ENCODE measurements at places on chromosomes 16 and 17.

GRCh38 chr17:37802712-37803416, 58.0 kb upstream of the HNF1B start:
- DNase-seq, result no peak

GRCh38 chr16:70777973-70778406, 23.0 kb downstream of the VAC14 start:
- DNase-seq, result no peak

DNA sequence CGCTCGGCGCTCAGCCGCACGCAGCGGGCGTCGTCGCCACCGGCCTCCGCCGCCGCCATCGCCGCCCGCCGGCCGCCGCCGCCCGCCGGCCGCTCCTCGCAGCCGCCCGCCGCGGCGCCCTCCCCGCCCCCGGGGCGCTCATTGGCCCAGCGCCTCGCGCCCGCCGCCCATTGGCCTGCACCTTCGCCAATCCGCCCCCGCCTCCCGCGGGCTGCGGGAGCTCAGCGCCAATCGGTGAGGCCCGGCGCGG, at the start of gene PGP:
Gene PGP (minus strand): TSS at position 122 of the 250 bp plus-strand sequence. CDS start 63 bp downstream, at position 59.
- no peak for DNase-seq

DNA sequence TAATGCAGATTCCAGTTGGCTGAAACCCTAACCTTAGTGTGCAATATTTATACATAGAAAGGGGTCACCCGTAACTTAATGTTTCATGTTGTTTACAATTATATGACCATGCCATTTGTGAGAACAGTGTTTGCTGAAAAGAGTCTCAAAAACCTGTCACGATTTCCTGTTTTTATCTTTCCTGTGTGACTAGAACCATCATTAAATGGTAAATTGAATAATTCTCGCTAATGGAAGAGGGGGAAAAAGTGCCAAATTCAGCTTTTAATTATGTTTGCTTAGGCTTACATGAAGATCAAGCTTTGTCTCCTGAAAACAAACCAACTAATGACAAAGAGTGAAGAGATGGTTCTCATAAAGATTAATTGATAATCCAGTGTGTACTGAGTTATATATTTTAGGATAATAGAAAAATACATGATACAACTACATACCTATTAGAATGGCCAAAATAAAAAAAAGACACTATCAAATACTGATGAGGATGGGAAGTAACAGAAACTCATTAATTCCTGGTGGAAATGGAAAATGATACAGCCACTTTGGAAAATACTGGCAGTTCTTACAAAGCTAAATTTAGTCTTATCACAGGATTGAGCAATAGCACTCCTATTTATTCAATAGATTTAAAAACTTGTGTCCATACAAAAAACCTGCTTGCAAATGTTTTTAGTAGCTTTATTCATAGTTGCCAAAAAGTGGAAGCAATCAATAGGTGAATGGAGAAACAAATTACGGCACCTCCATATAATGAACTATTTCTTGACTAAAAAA, 141.7 kb downstream of the CDK5R1 start:
- no peak for DNase-seq

DNA sequence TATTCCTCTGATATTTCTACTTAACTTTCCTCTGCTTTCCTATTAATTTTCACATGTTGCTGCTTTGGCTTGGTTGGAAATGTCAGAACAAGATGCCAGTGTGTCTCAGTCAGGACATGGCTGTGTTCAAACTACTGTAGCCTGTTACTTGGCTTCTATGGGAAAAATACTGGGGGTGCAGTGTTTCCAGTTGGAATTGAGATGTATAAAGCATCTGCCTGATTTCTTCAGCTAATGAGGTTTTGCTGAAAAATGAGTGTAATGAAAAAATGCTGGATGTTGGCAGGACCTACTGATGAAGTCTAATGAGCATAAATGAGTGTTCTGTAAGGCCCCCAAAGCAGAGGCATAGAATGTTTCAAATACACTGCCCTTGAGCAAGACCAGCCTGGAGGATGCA, 166.6 kb downstream of the PHKB start:
- no peak for DNase-seq

- DNase-seq, result no peak
Measured at GRCh38 chr16:88601313-88602036, 31.3 kb downstream of the ZC3H18 start.

- no peak for DNase-seq
Measured at GRCh38 chr16:29898804-29899515, 390 bp downstream of the SEZ6L2 start.

DNA sequence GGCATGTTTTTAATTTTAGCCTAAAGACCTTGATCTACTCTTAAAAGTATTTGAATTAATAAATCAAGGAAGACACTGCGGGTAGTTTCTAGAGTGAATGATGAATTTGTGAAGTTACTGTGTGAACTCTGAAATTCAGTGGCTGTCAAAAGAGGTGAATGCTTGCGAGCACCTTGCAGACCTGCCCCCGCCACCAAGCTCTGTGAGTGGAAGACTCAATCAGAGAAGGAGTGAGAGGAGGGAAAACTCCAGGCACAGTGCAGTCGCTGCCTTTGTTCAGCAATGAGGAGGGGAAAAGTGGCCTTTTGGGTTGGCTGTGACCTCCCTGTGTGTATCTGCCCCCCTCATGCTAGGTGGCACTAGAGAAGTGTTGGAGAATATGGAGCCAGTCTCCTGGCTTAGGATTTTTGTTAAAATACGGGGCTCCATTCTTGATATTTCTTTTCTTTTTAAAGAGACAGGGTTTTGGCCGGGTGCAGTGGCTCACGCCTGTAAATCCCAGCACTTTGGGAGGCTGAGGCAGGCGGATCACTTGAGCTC, 53.0 kb downstream of the LDHD start:
- DNase-seq, result no peak

GRCh38 chr17:75488693-75489510, 26.4 kb downstream of the CASKIN2 start:
- DNase-seq, result no peak

- DNase-seq, result no peak
Measured at GRCh38 chr16:65671071-65671470, 549.2 kb upstream of the CDH11 start.

DNA sequence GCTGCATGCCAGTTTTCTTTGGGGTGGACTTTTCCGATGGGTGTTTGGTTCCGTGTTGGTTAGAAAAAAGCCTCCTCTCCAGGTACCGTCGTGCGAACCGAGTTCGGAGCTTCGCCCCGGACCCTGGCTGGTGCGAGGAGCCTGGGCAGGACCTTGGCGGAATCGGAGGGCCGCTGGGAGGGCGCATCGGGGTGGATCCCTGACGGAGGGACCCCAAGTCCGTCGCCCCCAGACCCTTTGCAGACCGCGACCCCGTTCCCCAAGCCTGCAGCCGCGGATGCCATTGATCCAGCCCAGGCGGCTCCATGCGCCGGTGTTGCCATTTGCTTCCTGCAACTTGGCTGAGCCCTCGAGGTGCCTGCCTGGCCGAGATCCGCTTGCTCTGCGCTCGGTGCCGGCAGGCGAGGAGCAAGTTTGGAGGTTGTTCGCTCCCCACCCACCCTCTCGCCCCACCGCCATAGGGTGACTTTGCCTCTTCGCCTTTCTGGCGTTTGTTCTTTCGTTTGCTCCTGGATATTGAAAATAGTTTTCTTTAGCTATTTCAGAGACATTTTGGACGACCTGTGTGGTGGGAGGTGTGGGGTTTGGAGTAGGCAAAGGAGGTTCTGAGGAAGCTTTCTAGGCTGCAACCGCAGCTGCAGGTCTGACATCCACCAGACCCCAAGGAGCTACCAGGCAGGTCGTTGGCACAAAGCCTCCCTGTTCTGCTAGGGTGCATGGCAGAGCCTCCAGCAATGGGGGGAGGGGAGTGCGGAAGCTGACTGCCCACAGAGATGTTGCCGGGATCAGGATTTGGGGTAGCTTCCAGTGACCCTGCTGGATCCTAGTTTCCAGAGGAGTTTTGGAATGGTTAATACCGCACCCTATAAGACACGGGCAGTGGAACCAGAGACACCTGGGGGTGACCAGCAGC, 58.2 kb downstream of the RAP1GAP2 start:
- no peak for DNase-seq

DNA sequence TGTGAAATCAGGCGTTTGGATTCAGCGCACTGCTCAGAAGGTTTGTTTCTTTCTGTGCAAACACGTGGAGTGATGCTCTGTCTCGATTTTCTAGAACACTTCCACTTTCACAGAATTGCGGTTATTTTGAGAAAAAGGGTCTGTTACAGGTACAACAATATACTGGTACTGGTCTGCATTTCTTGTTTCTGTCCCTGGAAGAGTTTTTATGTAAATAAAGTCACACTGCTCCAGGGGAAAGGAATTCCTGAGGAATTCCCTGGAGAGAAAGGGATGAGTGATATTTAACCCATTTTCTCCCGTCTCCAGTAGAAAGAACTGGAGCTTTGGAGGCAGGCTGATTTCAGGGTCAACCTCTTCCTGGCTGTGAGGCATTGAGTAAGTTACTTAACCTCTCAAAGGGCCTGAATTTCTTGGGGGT, 16.2 kb upstream of the RMI2 start:
- DNase-seq, result no peak

DNA sequence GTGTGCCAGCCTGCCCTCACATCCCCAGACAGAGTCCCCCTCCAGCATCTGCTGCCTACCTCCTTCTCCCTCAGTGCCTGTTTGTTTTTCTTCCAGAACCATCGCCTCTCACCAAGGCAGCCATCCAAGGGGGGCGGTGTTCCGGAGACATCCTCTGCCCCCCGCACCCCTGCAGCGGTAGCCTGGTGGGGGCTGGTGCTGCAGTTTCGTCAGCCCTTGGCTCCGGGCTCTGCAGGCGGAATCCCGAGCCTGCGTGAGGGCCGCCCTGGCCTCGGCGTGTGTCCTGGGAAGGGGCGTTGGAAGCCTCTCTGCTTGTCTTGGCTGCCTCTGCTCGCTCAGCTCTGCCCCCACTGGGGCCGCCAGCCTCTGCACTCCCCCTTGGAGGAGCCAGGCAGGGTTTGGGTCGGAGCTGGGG, 126.0 kb upstream of the CIBAR2 start:
- no peak for DNase-seq

DNA sequence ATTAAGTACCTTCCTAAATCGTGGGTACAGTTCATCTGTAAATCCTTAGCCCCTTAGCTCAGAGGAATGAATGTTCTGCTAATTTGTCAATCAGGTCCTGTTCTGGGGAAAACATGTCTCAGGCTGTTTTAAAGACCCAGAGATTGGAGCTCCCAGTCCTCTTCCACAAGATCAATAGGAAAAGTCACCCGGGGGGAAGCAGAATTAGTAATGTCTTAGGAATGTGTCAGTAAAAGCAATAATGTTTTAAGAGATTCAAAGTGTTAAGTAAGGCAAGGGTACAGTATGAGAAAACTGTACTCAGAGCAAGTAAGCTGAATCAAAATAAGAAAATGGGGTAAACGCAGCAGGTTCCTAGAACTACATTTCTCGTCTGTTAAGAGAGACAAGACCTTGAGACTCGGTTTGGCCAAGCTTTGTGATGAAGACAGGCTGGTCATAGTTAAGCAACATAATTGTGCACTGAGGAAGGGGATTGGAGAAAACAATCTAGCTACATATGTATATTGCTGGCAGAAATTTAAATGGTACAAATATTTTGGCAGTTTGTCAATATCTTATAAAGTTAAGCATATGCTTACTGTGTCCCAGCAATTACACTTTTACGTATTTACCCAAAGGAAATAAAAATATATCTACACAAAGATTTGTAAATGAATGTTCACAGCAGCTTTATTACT, 192.9 kb upstream of the C17orf78 start:
- no peak for DNase-seq

DNA sequence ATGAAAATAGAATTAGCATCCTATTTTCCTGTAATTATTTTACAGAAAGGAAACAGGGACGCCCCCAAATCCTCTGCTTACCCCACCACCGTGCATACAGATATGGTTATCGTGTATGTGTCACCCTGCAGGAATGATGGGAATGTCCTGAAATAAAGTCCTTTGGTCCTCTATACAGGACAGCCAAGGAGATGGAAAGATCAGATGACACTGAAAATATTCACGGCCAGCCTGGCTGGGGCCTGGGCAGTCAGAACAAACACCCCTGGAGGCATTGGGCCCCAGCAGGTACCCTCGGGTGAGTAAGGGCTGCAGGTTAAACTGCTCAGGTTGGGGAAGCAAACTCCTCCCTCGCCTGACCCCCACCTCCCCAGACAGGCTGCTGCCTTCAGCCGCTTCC, 368.0 kb downstream of the FOXL1 start:
- DNase-seq, result no peak

- no peak for DNase-seq
Measured at GRCh38 chr16:27841911-27842310, 221.6 kb downstream of the GSG1L start.

- no peak for DNase-seq
Measured at GRCh38 chr17:39868554-39868942, 546 bp downstream of the ZPBP2 start.

GRCh38 chr17:36011201-36011600, 6.6 kb downstream of the CCL23 start:
- DNase-seq, result no peak

DNA sequence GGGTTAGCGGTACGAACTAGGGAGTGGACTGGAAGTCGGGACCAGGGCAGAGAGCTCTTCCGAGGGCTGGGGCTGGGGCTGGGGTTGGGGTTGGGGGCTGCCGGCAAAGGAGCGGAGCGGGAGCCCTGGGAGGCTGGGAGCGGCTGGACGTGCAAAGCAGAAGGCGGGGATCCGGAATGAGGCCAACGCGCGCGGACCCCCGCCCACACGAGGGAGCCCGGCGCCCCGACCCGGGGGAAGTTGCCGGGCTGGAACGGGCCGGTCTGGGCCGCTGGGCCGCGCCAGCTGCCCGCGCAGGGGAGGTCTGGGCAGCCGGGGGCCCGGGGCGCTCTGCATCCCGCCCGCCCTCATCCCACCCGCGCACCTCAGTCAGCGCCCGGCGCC, 323 bp downstream of the ST3GAL2 start:
- DNase-seq, result no peak

DNA sequence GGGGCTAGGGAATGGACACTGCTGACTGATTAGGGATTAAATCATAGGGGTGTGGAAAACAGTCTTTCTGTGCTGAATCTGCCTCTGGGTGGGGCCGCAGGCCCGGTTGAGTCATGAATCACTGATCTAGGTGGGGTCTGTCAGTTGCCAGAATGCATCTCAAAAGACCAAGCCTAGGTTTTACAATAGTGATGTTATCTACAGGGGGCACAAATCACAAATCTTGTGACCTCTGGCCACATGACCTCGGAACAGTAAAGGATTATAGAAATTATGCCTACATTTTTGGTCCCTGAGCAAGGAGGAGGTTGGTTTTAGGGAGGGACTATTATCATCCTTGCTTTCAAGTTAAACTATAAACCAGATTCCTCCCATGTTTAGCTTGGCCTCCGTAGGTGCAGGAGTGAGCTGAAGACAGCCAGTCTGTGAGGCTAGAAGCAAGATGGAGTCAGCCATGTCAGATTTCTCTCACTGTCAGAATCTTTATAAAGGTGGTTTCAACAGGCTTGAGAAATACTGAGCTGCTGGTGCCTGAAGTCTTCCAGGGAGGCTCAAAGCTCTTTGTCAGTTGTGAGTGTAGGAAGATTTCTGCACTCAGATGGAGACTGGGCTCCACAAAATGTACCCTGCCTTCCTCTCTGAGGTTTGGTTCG, 12.9 kb downstream of the GNGT2 start:
- no peak for DNase-seq

DNA sequence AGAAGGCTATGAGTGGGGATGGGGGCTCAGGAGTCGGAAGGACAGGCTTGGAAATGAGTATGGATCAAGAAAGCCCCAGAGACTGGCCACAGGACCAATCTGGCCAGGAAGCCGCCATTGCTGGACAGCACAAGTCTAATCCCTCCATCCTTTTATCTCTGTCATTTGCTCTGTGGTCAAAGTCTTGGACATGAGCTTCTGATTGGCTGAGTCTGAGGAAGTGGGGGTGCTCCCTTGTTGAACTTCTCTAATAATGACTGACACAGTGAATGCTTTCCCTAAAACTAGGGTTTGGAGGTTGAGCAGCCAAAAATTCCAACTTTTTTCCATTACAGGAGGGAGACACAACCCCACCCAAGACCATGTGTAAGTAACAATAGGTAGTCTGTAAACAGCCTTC, 97.4 kb downstream of the MARF1 start:
- DNase-seq, result no peak
